ENCODE measurements at places on chromosomes 1 and 21.

GRCh38 chr21:35615325-35615724 is 445.0 kb downstream of the SETD4 start:
- no peak overlapping the region for H3K27ac ChIP-seq
- H3K36me3 ChIP-seq, result no peaks in the 10 kb centered on the region
- H3K4me3 ChIP-seq, result no peak overlapping the region
- peaks cover 10% of the 10 kb centered on the region for H3K27me3 ChIP-seq
- no peak for DNase-seq
- peaks cover 3% of the 10 kb centered on the region for H3K4me1 ChIP-seq

DNA sequence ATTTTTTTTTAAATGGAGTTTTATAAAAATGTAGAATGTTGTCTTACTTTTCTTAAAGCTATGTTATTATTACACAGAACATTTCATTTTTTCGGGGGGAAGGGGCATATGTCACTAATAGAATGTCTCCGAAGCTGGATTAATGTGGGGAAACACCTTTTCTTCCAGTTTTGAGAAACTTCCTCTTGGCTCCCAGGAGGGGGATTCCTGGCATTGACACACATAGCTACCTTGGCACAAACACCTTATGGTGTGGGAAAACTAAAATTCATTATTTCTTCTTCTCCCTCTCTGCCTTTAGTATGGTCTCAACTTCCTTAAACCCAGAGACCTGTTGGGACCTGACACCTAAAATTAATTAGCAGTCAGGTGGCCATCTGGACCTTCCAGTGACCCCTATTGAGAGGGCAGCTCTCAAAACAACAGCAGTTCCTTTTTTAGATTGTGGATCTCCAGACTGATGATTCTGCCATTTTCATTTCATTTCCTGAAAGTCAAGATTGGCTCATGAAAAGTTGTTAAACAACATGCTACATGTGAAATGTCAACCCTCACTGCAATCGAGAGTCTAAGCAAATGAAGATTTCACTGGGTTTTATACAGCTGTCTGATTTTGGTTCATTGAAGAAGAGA is 70.1 kb upstream of the EDEM3 start:
- DNase-seq, result no peak
- H3K4me3 ChIP-seq, result no peak overlapping the region
- H3K4me1 ChIP-seq, result peaks cover 13% of the 10 kb centered on the region
- H3K27ac ChIP-seq, result no peak overlapping the region

DNA sequence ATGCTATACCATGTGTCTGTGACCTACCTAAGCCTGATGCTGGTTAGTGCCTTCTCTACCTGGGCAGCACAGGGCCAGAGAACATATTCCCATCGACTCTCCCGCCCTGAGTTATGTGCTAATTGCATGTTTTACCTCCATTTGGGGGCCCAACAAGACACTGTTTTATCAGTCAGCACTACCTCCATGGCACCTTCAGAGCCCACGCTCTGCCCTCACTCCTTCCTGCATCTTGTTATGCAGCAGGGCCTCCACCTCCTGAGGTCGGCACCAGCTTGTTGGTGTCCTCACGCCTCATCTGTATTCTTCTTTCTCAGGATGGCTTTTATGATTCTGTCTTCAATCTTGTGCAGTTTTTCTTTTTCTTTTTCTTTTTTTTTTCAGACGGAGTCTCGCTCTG is 11.9 kb downstream of the WNT9A start:
- H3K27ac ChIP-seq, result no peak overlapping the region
- no peaks in the 10 kb centered on the region for H3K4me1 ChIP-seq
- no peaks in the 10 kb centered on the region for H3K36me3 ChIP-seq
- H3K4me3 ChIP-seq, result no peak overlapping the region

- no peak overlapping the region for H3K4me3 ChIP-seq
- H3K27me3 ChIP-seq, result no peaks in the 10 kb centered on the region
- peaks cover 4% of the 10 kb centered on the region for H3K4me1 ChIP-seq
Observed at GRCh38 chr1:116297495-116298212, 75.4 kb upstream of the ATP1A1 start.

DNA sequence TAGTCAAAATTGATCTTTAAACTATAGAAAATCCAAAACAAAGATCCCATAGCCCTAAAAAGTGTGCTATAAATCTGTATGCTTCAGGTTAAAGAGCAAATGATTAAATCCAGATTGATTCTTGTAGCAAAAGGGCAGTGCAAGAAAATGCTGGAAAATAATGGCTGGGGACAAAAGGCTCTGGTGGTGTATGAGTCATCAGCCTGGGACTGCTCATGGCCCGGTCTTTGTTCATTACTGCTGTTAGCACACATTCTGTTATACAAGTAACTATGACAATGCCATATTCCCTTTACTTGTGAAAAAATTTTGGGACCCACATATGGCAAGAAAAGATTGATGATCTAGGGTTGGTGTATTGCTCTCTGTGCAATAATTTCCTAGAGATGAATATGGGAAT is 89.1 kb downstream of the RWDD3 start:
- peaks cover 2% of the 10 kb centered on the region for H3K4me1 ChIP-seq
- H3K4me3 ChIP-seq, result no peak overlapping the region
- H3K36me3 ChIP-seq, result no peaks in the 10 kb centered on the region
- H3K27me3 ChIP-seq, result peaks cover 6% of the 10 kb centered on the region
- H3K27ac ChIP-seq, result no peak overlapping the region

GRCh38 chr1:226891846-226892523 is 21.6 kb downstream of the PSEN2 start:
- H3K4me3 ChIP-seq, result no peak overlapping the region
- DNase-seq, result no peak
- peaks cover 19% of the 10 kb centered on the region for H3K36me3 ChIP-seq

GRCh38 chr1:159040206-159040605 is 30.5 kb downstream of the IFI16 start:
- H3K27ac ChIP-seq, result peak overlapping the region; percentile 95
- DNase-seq, result no peak
- peaks cover 20% of the 10 kb centered on the region for H3K4me1 ChIP-seq
- H3K27me3 ChIP-seq, result no peaks in the 10 kb centered on the region
- peaks cover 40% of the 10 kb centered on the region for H3K36me3 ChIP-seq

- DNase-seq, result no peak
- peaks cover 15% of the 10 kb centered on the region for H3K36me3 ChIP-seq
- H3K27ac ChIP-seq, result no peak overlapping the region
- no peak overlapping the region for H3K4me3 ChIP-seq
Observed at GRCh38 chr1:93275634-93276295, 69.9 kb upstream of the DR1 start.

- DNase-seq, result no peak
- no peak overlapping the region for H3K4me3 ChIP-seq
- H3K36me3 ChIP-seq, result no peaks in the 10 kb centered on the region
- H3K4me1 ChIP-seq, result no peaks in the 10 kb centered on the region
Observed at GRCh38 chr21:44497703-44498126, 42.3 kb downstream of the KRTAP10-1 start.

- H3K36me3 ChIP-seq, result no peaks in the 10 kb centered on the region
- no peak overlapping the region for H3K4me3 ChIP-seq
- H3K27me3 ChIP-seq, result peaks cover 9% of the 10 kb centered on the region
- H3K27ac ChIP-seq, result no peak overlapping the region
- DNase-seq, result no peak
- H3K4me1 ChIP-seq, result no peaks in the 10 kb centered on the region
Observed at GRCh38 chr1:115507901-115508300, 133.9 kb upstream of the VANGL1 start.

GRCh38 chr1:236214761-236215160 is 67.0 kb downstream of the ERO1B start:
- DNase-seq, result no peak
- no peak overlapping the region for H3K27ac ChIP-seq
- H3K36me3 ChIP-seq, result peaks cover 23% of the 10 kb centered on the region
- H3K27me3 ChIP-seq, result no peaks in the 10 kb centered on the region
- no peaks in the 10 kb centered on the region for H3K4me1 ChIP-seq

GRCh38 chr1:160776178-160776577 is 19.8 kb upstream of the LY9 start:
- H3K27me3 ChIP-seq, result no peaks in the 10 kb centered on the region
- no peak overlapping the region for H3K4me3 ChIP-seq
- H3K4me1 ChIP-seq, result peaks cover 31% of the 10 kb centered on the region
- peaks cover 12% of the 10 kb centered on the region for H3K36me3 ChIP-seq
- no peak for DNase-seq
- peak overlapping the region; percentile 56 for H3K27ac ChIP-seq

- H3K36me3 ChIP-seq, result no peaks in the 10 kb centered on the region
- no peak for DNase-seq
- no peaks in the 10 kb centered on the region for H3K4me1 ChIP-seq
- H3K4me3 ChIP-seq, result no peak overlapping the region
Observed at GRCh38 chr1:29542548-29542947, 306.2 kb downstream of the PTPRU start.

DNA sequence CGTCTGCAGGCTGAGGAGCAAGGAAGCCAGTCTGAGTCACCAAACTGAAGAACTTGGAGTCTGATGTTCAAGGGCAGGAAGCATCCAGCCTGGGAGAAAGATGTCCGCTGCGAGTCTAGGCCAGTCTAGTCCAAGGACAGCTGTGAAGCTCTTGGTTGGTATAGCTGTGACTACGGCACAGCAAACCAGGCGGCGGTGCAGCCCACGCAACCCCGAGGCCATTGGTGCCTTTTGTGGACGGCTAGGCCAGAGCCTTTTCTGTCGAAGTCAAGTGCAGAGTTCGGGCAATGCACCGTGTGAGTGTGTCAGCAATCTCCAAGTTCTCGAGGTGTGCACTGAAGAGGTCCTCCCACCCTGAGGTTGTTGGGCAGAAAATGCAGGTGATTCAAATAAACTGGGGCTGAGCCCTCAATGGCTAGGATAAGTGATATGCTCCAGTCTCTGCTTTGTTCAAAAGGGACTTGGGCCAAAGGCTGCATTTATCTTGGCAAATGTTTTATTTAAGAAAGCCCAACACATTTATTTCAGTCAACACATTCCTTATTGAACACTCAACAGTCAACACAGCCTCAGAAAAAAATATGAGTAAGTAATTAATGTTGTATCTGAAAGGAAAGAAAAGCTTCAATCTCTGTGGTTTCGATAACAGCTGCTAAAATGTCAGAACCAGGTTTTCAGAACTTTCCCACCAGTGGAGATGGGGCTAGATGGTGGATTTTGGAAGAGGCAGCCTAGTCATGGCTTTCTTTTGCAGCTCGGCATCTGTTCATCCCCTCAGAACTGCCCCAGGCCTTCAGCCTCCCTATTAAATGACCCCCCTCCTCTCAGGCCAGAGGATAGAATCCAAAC is 78.1 kb upstream of the COX20 start:
- no peaks in the 10 kb centered on the region for H3K27me3 ChIP-seq
- no peak overlapping the region for H3K27ac ChIP-seq
- H3K4me1 ChIP-seq, result peaks cover 2% of the 10 kb centered on the region
- no peak for DNase-seq

- H3K27ac ChIP-seq, result peak overlapping the region; percentile 92
- H3K27me3 ChIP-seq, result peaks cover 3% of the 10 kb centered on the region
- DNase-seq, result no peak
- H3K4me1 ChIP-seq, result peaks cover 10% of the 10 kb centered on the region
- peak overlapping the region; percentile 89 for H3K4me3 ChIP-seq
Observed at GRCh38 chr21:42495765-42496119, 282 bp downstream of the RSPH1 start.

DNA sequence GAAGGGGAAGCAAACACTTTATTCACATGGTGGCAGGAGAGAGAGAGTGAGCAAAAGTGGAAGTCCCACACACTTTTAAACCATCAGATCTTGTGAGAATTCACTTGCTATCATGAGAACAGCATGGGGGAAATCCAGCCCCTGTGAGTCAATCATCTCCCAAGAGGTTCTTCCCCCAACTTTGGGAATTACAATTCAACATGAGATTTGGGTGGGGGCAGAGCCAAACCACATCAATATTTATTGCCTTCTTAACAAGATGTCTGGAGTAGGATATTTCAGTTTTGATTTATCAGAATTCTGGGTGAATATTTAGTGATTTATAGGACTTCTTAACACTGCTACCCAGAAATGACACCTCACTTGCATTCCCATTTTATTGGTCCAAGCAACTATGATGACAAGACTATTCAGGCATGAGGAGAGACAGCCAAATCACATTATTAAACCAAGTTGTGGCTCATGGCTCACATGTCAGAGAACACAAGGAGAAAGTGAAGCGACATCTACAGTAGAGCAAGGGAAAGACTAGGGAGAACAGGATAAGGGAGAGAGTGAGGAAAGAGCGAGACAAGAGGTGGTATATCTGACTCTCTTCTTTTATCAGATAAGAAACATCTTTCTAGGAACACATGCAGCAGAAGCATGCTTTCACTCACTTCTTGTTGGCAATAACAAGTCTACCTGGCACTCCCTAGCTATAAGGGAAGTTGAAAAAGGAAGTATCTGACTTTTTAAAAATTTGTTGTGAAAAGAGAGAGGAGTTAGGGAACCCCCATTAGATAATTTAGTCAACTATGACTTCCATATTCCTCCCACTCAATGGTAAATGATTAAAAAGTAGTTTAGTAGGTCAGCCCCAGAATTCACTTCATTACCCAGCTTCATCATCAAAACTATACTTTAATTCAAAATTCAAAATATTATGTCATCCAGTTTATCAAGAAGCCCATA is 36.6 kb upstream of the PTPRC start:
- H3K36me3 ChIP-seq, result peaks cover 6% of the 10 kb centered on the region
- H3K27me3 ChIP-seq, result no peaks in the 10 kb centered on the region
- H3K4me3 ChIP-seq, result peak overlapping the region; percentile 53
- H3K27ac ChIP-seq, result peak overlapping the region; percentile 98
- H3K4me1 ChIP-seq, result peaks cover 44% of the 10 kb centered on the region

- H3K4me3 ChIP-seq, result peak overlapping the region; percentile 98
- H3K27me3 ChIP-seq, result peaks cover 11% of the 10 kb centered on the region
- no peak for DNase-seq
- no peak overlapping the region for H3K27ac ChIP-seq
Observed at GRCh38 chr1:179816196-179816960, 61.2 kb downstream of the TOR1AIP2 start.

- no peaks in the 10 kb centered on the region for H3K36me3 ChIP-seq
- DNase-seq, result no peak
Observed at GRCh38 chr21:32515874-32516273, 69.4 kb downstream of the TCP10L start.
